HS-5 (cell line): ENCODE measurements at places on chromosomes 4 and X.
A peak's percentile ranks its signal among the peaks of the same experiment; 100 is the strongest.

DNA sequence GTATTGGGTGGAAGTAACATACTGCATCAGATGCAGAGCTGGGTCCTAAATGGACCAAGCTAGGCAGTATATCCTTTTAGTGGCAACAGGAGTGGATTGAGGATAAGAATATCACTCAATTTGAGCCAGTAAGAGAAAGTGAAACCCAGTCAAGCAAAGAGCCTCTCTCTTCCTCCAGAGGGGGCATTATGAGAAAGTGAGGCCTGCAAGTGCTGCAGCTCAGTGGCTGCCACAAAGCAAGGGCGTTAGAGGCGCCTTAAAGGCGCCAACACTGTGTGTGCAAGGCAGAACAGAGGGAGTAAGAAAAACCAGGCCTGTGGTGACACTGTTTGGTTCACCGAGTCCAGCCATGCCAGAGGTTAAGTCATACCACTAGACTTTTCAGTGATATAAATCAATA lies 17.5 kb downstream of the STX18 start:
- DNase-seq: no peak

DNA sequence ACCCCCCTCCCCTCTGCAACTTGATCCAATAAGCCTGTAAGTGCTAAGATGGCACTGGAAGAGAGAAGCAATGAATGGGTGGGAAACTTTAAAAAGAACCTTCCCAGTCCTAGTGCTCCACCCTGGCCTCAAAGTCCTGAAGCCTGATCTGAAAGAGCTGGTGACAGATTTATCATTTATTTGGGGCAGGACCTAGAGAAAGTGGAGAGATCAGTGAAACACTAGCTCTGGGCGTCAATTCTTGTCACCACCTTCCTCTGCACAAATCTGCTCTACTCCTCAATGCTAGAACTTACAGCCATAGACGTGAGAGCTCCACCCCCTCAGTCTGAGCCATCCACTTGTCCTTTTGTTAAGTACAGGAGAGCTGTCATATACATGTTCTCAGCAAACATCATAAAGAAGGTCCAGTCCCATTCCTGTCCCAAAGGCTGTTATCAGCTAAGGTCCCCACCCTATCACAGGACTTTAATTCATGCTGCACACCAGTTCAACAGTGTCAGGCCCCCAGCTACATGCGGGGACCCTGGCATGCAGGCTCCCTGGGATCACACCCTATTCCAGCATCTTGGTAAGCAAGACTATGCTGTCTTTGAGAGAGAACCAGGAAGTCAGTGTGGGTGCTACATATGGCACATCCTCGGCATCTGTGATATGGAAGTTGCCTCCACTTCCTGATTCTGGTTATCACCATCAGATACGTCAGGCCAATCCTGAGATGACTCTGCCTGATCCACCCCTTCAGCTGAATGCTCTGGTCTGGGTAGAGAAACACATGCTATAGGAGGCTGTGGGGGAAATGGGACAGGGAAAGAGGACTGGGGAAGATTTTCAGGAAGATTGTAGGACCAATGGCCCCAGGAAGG lies 2.3 kb downstream of the P2RY4 start:
- no peak for DNase-seq

- no peak for DNase-seq
Measured at GRCh38 chr4:156571146-156571545, 400.5 kb downstream of the PDGFC start.

DNA sequence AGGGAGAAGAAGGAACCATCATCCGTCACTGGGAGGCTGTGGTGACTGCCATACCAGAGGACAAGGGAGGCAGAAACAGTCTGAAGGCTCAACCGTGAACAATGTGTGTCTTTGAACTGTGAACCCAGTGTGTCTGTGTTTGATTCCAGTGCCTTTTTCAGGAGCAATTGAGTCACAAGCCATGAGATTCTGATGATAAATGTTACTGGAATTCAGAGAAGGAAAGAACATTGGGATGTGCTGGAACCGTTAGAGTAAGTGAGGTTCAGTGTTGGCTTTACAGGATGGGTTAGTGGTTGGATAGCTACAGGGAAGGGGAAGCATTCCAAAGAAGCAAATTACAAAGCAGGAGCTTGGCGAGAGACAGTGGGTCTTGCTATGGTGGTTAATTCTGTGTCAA lies 464.4 kb downstream of the TRIML1 start:
- DNase-seq: no peak

GRCh38 chr4:145861336-145862318 lies 77.0 kb downstream of the ZNF827 start:
- no peak for DNase-seq

DNA sequence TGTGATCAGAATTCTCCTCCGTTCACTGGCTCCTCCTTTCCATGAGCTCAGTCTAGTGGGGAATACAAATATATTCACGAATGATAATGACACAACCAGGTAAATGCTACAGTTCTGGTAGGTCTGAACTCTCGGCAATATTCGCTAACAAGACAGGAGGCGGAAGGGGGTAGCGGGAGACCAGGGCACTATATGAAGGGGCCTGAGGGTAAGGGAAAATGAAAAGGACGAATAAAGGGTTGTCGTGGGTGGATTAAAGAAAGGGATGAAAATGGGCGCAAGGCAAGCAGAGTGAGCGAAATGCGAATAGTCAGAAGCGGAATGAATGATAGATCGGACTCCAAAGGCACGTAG lies 743 bp downstream of the NKAP start:
- no peak for DNase-seq

- DNase-seq: no peak
Measured at GRCh38 chr4:156252358-156252921, 298.8 kb upstream of the CTSO start.

- peak; percentile 54 for DNase-seq
Measured at GRCh38 chr4:100289530-100289888, 99.2 kb upstream of the DDIT4L start.

DNA sequence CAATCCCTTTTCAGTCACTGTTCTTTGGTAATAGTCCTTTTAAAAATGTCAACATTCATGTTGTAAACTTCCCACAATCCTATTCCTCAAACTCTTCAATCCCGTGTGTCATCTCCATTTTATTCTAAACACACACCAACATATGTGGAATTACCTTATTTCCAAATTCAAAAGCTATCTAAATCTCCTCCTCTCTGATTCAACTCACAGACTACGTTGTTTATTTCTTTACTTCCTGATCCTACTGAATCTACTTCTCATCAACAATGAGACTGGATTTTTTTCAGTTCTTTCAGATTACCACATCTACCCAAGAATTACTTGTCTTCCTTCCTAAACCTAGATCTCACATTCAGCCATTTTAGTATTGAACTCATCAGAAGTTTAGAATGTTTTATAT lies 188.2 kb downstream of the GABRB1 start:
- DNase-seq: no peak

DNA sequence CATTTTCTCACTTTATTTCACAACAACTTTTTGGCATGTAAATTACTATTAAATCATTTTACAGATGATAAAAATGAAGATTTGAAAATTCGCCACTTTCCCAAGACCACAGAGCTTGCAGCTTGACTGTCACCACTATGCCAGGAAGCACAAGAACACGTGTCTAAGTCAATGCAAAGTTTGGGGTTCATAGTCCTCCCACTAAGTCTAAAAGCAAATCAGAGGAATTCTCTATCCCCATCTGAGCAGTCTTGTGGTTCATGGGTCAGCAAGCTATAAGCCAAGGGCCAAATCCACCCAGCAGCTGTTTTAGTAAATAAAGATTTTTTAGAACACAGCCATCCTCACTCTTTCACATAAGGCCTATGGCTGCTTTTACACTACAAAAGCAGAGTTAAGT lies 833.3 kb upstream of the INTU start:
- DNase-seq: no peak

- DNase-seq: no peak
Measured at GRCh38 chrX:9700555-9700954, 65.1 kb downstream of the GPR143 start.

DNA sequence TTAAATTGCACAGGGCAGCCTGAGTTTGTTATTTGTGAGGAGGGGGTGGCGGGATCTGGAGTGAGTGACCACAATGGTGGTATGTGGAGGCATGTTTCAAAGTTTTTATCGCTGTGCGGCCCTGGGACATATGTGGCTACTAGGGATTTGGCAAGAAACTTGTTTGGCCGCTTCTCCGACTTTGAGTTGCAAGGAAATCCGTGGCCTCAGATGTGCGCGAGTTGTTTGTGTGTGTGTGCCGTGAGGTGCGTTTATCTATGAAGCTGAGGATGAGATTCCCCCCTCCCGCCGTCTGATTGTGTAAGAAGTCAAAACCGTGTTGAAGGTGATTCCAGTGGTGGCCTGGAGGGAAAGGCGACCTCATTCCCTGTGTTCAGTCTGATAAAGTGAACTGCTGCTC lies 1.4 kb downstream of the JADE3 start:
- no peak for DNase-seq

- no peak for DNase-seq
Measured at GRCh38 chr4:173794662-173795061, 264.6 kb upstream of the HAND2 start.

GRCh38 chr4:26032630-26033317 lies 118.8 kb downstream of the SMIM20 start:
- peak; percentile 61 for DNase-seq

DNA sequence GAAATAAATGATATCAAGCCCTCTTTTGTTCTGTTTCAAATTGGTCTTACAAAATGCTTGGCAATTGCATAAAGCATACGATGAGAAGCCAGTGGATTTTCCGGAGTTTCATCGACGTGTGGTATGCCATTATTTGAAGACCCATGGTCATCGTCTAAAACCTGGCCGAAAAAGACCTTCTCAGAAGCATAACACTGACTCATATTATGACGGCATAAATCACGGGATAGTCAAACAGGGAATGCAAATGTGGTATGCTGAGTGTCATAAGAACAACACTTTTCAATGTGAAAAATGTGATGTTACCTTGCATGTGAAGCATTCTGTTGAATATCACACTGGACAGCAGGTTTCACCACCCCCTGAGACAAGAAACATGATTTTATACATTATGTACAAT lies 695.2 kb downstream of the GRXCR1 start:
- no peak for DNase-seq

- no peak for DNase-seq
Measured at GRCh38 chrX:39397561-39398199, 596.4 kb downstream of the MID1IP1 start.

DNA sequence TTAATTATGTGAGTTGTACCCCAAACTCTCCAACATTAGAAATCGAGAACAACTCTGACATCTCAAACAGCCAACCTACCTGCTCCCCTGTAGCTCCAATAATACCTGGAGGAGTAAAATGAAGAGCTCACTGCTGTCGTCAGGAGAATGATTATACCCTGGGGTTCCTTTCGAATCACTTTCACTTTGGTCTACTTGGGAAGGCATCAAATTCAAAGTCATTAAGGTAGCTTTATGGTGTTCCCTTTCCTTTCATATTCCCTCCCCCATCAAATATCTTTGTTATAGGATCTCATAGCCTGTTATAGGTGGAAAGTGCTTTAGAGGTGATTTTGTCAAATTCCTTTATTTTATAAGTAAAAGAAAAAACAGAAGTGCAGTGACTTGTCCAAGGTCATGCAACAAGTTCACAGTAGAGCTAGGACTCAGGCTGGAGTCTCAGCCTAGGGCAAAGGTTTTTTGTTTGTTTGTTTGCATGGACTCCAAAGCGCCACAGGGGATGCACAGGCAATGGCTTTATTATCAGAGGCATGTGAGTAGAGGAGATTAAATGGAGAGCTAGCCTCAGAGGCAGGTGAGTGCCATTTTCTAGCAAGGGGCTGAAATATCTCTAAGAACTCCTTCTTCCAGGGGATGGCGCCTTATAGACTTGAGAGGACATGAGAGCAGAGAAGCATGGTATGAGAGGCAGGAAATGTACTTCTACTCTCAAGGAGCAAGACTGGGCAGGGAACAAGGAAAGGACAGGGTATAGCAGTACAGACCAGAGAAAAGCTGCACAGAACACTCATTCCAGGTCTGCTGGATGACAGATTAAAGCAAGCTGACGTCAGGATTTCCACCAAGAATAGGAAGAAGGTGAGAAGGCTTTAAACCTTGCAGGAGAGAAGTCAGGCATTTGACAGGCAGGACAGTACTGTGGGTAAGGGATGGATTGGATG lies 262.1 kb upstream of the GPC4 start:
- DNase-seq: no peak

DNA sequence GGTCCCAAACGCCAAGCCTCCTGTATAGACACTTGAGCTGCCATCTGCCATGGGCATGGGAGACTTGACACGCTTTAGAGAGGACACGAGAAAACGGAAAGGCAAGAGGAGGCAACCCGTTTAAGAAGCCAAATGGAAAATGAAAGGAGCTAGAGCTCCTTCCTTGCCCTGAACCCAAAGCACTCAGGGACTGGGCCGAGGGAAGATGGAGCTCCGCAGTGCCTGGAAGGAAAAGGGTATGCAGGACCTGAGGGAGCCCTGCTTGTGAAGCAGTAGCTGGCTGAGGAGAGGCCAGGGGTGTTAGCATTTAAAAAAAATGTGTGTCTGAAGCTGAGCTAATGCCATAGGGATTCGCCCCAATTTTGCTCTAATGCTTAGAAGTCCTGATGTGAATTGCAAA lies 15.1 kb downstream of the MCF2 start:
- DNase-seq: no peak

DNA sequence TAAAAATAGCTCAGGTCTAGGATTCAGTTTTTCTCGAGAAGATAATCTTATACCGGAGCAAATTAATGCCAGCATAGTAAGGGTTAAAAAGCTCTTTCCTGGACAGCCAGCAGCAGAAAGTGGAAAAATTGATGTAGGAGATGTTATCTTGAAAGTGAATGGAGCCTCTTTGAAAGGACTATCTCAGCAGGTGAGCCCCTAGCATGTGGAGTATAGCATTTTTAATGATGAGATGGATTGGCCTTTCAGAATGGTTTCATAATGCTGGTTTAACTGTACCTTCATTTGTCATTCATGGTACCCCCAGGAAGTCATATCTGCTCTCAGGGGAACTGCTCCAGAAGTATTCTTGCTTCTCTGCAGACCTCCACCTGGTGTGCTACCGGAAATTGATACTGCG lies 79.4 kb downstream of the SLC10A6 start:
- no peak for DNase-seq

DNA sequence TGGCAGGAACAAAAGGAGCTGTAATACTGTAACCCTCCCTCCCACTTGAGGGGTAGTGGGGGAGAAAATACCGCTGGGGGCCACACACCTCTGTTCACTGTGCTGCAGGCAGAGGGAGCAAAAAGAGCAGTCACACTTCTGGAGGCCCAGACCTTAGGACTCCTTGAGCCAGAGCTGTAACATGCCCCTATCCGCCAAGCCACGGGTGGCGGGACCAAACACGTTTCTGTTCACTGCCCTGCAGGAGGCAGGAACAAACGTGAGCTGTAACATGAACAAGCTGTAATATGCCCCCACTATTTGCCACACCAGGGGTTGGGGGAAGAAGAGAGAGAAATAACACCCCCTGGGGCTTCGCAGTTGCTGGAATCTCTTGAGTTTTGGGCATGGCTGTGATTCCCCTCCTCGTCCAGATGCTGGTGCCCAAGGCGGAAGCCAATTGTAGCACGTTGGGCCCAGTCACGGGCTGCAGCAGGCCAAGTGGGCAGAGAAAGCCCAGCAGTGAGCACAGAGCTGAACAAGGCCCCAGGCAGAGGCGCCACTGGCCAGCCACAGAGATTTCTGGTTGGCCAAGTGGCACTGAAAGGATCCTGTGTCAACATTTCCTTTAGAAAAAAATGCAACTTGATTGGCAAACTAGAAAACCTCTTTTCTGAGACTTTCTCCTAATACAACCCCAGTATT lies 509.7 kb downstream of the INPP4B start:
- no peak for DNase-seq
